ENCODE measurements at places on chromosomes 4 and X.

GRCh38 chrX:40471965-40472648, 108.7 kb upstream of the ATP6AP2 start:
- DNase-seq, result peak; percentile 5

DNA sequence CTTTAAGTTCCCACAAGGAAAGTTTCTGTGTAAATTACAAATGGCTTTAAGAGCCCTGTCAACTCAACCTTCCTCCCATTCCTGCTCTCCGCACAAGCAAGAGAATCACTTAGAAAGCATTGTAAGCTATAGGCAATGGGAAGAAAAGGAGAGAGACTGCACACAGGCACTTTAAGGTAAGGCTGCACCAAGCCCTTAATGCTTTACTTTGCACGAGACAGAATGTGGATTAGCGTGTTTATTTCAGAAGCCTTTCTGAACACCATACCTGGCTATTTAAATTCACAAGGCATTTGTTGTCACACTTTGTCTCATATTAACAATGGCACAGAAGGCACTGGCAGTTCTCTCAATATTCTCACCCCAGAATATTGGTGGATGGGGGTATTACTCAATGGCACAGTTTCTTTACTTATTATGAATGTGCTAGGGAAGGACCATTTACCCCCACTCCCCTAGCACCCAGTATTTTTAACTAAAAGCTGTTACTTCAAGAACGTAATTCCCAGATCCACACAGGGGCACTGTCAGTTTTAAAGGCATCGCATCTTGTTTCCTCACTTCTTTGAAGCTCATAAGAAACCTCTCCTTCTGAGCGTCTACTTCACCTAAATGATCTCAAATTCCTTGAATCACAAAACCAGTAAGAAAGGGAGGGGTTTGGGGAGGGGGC, 150.0 kb downstream of the MAML3 start:
- DNase-seq, result no peak

DNA sequence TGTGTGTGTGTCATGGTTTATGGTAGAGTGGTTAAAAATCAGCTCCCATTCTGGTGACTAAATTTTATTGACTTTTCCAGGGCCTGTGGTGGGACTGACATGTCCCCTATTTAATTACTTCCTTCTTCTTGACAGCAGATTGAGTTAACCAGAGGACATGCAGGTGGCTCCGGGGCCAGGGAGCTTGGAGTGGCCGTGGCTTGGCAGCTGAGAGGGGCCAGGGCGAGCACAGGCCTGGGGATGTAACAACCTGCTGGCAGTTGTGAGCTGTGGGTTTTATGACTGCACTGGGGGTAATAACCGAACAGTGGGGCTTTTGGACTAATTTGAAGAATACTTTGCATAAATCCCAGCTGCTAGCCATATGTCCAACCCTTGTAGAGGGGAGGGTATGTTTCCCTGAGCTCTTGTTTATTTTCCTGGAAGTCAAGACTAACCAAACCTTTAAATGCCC, 186.0 kb downstream of the MID1IP1 start:
- DNase-seq, result no peak

- DNase-seq, result no peak
These were observed 19.1 kb upstream of the TEX13B start for GRCh38 chrX:108001218-108001814.

DNA sequence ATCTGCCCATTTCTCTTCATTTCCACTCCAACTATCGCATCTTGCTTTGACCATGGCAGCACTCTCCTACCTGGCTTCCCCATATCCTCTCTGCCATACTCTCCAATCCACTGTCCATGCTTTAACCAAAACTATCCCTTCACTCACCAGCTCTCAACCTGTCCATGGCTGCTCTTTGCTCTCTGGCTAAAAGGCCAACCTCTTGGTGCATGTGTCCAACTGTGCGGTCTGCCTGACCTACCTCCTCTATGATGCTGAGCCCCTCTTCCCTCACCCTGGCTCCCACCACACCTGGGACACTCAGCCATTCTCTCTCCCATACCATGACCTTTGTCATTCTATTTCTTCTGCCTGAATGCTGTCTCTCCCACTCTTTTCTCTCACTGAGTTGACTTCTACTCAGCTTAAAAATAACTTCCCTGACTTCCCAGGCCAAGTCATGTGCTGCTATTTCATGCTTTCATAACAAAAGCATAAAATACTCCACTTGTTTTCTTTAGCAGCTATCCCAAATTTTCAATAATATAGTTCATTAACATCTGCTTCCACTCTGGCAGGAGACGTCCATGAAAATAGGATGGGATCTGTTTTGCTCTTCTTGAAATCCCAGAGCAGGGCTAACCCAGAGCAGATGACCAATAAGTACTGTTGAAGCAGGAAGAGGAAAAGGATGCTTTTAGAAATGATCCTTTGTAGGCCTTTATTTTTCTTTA, 29.8 kb upstream of the KLF3 start:
- DNase-seq, result no peak

GRCh38 chr4:8086783-8087445, 71.7 kb downstream of the ABLIM2 start:
- no peak for DNase-seq

- DNase-seq, result no peak
These were observed 8.4 kb upstream of the TRIML2 start for GRCh38 chr4:188117631-188118324.

GRCh38 chrX:17081968-17082367, 135.5 kb downstream of the REPS2 start:
- no peak for DNase-seq

GRCh38 chr4:97924341-97924958, 218.8 kb downstream of the STPG2 start:
- DNase-seq, result no peak

DNA sequence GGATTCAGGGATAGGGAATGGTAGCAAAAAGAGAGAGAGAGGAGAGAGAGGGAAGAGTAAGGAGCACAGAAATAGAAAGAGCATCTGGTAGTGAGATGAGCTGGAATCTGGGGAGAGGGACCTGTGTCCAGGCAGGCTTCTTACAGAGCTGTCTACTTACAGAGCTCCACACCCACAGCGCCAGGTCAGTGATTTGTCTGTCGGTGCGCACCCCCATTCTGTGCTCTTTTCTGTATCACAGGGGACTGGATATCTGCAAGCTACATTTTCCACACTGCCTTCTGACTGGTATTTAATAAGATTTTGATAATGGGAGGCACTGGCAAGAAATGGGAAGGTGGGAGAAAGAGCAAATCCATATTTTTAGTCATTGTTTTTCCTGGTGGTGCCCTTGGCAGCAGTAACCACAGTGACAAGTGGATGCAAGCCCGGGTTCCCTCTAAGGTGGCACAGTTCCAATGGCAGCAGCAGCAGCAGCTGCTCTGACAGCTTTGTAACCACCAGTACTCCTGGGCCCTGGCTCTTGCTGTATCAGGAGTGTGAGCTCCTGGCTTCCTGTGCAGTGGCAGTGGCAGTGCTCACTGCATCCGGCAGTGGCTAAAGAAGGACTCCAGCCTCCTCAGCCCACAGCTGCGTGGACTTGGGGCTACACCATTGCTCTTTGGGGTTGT, 300.5 kb downstream of the TRIML1 start:
- no peak for DNase-seq

GRCh38 chr4:75844151-75844662, 58.0 kb downstream of the PPEF2 start:
- no peak for DNase-seq

DNA sequence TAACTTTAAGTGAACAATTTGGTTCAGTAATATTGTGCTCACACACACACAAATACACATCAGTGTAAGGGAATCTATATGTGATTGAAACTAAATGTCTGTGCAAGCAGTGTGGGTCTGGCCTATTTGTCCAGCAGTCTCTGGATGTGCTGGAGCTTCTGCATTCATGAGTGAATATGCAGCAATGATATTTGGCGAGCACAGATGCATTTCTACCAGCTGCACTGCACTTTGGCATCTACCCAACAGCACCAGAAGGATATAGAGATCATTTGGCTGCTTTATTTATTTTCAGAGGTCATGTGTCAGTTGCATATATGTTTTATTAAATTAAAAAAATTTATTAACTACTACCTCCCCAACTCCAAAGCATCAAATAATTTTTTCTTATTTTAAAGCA, 613.4 kb upstream of the NR3C2 start:
- DNase-seq, result no peak

- no peak for DNase-seq
These were observed 222 bp downstream of the SMAD1 start for GRCh38 chr4:145481942-145482208.

GRCh38 chr4:121217351-121217750, 53.2 kb upstream of the TNIP3 start:
- no peak for DNase-seq

GRCh38 chrX:24513416-24513815, 48.3 kb downstream of the PDK3 start:
- DNase-seq, result no peak

DNA sequence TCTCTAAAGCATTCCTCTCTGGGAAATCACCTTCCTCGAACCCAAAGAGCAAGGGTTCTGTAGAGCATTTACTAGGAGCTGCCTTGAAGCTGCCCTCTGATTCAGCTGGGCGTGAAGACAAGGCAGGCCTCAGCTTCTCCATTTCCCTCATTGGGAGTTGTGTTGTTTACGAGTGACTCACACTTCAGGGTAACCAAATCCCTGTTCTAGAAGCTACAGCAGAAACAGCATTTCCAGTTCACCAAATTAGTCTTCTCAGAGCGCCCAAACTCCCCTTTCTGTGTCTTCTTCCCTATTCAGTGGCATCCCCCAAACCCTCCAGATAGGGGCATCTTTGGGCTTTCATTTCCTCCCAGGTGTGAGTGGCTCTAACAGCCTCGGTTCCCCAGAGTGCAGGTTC, 863 bp upstream of the XPNPEP2 start:
- DNase-seq, result no peak

GRCh38 chrX:11438767-11439166, 145.6 kb downstream of the AMELX start:
- DNase-seq, result no peak

GRCh38 chr4:71217688-71218087, 121.1 kb upstream of the SLC4A4 start:
- no peak for DNase-seq

DNA sequence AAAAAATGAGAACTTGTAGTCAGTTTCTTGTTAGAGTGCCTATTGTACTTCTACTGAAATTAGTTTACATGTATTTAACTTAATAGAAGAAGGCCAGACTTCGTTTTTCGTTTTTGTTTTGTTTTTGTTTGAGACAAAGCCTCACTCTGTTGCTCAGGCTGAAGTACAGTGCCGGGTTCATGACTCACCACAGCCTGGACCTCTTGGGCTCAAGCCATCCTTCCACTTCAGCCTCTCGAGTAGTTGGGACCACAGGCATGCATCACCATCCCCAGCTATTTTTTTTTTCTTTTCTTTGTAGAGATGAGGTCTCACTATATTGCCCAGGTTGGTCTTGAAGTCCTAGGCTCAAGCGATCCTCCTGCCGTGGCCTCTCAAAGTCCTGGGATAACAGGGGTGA, 793.9 kb downstream of the ADGRL3 start:
- no peak for DNase-seq

GRCh38 chrX:103730147-103730795, 19.6 kb downstream of the TMEM31 start:
- DNase-seq, result no peak

- DNase-seq, result no peak
These were observed 522.8 kb downstream of the GLUD2 start for GRCh38 chrX:121570072-121570841.

DNA sequence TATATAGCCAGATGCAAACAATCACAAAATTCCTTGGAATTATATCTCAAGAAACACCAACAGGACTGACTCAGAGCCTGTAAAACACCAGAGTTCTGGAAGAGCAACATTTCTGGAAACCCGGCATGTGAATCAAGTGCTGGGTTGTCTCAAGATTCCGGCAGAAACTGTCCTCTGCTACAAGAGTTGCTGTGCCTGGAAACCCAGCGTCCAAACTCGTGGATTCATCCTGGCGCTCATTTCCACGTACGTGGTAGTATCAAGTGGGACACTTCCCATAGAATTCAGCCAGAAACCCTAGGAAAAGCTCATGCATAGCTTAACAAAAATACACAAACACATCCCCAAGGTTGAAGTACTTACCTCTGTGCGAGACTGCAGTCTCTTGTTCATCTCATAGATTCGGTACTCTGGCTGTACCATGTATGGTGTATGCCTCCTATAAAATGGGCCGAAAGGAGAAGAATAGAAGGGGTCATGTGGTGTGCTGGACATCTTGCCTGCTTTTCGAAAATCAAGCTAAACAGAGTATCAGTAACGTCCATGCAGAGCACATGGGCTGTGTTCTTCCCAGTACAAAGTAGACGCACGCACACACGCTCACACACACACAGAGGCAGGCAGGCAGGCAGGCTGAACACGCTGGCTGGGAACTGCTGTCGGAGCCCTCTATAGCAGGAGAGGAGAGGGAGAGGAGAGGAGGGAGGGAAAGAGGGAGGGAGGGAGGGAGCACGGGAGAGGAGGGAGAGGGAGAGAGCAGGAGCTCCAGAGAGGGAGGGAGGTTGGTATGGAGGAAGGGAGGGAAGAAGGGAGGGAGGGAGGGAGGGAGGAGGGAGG, at the start of gene LDB2:
Gene LDB2 (minus strand): TSS at position 655 of the 837 bp plus-strand sequence.
- DNase-seq, result no peak

DNA sequence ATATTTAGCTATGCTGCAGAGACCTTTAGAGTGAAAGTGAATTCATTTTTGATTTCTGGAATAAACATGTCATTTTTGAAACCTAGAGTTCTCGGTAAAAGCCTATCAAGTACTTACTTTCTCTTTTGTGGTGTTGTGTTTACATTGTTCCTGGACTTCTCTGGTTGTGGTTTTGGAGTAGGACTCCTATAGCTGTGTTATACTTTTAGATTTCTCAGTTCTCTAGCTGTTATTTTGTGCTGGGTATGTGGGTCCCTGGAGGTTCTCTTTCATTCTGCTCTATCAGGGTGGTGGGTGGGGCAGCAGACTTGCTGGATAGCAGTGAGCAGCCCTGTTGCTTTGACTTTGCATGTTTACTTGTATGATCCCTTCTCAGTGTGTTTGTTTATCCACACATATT, 25.6 kb upstream of the MSMO1 start:
- DNase-seq, result no peak

DNA sequence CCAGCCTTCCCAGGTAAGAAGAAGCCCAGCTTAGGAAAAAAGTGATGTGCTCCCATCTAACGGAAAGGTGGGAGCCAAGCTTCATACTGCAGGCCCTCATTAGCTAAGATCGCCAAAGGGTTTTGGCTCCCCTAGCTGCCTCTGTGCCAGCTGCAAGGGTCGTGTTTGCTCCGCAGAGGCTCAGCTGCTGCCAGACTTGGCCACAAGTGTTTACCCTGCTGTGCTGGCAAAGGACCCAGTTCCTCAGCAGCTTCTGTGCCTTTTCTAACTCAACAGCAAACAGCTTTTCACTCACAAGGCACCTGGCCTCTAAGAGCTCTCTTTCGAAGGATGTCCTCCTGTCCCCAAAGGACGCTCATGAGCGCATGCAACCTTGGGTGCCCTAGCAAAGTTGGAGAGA, 12.2 kb upstream of the VMA21 start:
- no peak for DNase-seq

- no peak for DNase-seq
These were observed 16.0 kb downstream of the RAB40A start for GRCh38 chrX:103503163-103503852.

DNA sequence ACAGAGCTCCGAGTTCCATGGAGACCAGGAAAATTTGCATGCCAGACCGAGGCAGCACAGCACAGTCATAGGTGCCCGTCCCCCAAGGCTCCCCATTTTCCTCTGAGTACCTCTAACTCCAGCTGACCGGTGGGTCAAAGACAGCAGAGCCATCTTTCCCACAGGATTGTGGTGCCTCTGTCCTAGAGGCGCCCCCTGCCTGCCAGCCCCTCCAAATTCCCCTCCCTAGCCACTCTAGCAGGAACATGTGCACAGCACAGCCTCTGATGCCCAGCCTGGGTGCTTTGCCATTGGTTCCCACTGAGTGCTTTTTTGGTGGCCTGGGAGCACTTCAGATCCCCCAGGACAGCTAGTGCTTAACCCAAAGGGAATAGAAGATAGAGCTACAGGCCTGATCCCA, 368.5 kb upstream of the PABPC5 start:
- no peak for DNase-seq
